ENCODE measurements at places on chromosomes 1 and 21.

GRCh38 chr1:220808345-220809186 is 21.9 kb downstream of the MTARC1 start:
- no peak for DNase-seq
- H3K36me3 ChIP-seq, result no peaks in the 10 kb centered on the region
- H3K4me3 ChIP-seq, result no peak overlapping the region

- no peak overlapping the region for H3K4me3 ChIP-seq
Measured at GRCh38 chr1:8200317-8201115, 117.4 kb upstream of the SLC45A1 start.

GRCh38 chr1:945688-946556 is 13.1 kb downstream of the NOC2L start:
- no peak overlapping the region for H3K4me3 ChIP-seq
- DNase-seq, result no peak
- no peak overlapping the region for H3K27ac ChIP-seq
- no peaks in the 10 kb centered on the region for H3K36me3 ChIP-seq
- H3K27me3 ChIP-seq, result no peaks in the 10 kb centered on the region

- H3K4me3 ChIP-seq, result 0 out of 2 replicates have a peak overlapping the region, but pooled peaks have one; percentile 10
- H3K4me1 ChIP-seq, result peaks cover 38% of the 10 kb centered on the region
- no peaks in the 10 kb centered on the region for H3K27me3 ChIP-seq
- no peaks in the 10 kb centered on the region for H3K36me3 ChIP-seq
Measured at GRCh38 chr1:211589782-211590721, 11.1 kb upstream of the SLC30A1 start.

DNA sequence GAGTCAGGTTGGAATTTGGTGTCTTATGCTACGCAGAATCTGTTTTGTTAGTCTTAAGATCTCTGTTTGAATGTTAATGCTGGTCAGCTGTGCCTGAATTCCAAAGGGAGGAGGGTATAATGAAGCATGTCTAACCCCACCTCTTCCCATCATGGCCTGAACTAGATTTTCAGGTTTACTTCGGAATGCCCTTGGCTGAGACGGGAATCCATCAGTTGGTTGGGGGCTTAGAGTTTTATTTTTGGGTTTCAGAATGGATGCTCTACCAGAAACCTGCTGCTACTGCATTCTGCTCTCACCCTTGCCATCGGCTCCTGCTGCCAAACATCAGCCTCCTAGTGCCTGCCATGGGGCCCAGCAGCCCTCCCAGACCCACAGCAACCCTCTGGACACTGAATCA is 24.1 kb upstream of the ETV3 start:
- H3K4me1 ChIP-seq, result peaks cover 6% of the 10 kb centered on the region
- no peak overlapping the region for H3K4me3 ChIP-seq
- no peaks in the 10 kb centered on the region for H3K36me3 ChIP-seq
- H3K27me3 ChIP-seq, result peaks cover 9% of the 10 kb centered on the region
- no peak for DNase-seq

DNA sequence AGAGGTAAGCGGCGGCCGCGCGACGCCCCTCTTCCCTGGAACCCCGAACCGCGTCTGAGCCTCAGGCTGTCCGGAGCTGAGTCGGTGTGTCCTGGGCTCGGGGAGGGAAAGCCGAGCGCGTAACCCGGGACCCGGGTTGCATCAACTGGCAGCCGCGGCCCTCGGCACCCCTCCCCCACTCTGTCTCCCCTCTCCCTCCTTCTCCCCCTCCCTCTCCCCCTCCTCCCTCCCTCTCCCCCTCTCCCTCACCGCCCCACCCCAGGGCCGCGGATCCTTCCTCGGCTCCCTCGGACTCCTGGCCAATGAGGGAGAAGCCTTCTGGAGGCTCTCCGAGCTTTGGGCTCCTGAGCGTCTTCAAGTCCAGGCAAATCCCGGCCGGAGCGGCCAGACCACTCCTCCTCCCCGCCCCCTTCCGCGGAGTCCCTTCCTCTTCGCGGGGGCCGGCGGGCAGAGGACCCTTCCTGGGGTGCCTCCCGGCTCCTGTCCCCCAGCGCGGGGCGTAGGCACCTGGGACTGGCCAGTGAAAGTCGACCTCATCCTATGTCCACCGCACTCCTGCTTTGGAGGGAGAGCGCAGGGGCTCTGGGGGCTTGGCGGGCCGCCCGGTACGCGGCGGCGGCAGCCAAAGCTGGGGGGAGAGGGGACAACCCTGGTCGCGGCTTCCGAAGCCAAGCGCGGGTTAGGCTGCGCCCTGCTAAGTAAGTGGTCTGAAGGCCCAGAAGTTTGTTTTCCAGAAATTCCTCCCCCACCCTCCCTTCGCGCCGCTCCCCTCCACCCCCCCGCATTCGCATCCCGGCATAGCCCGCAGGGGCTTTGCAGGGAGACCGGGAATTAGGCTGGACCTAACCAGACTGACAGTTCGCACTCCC is 850 bp downstream of the SESN2 start:
- no peaks in the 10 kb centered on the region for H3K36me3 ChIP-seq
- H3K4me3 ChIP-seq, result peak overlapping the region; percentile 92
- H3K27ac ChIP-seq, result peak overlapping the region; percentile 87
- no peaks in the 10 kb centered on the region for H3K27me3 ChIP-seq

- H3K27me3 ChIP-seq, result no peaks in the 10 kb centered on the region
- no peak for DNase-seq
- no peak overlapping the region for H3K27ac ChIP-seq
- no peak overlapping the region for H3K4me3 ChIP-seq
- no peaks in the 10 kb centered on the region for H3K4me1 ChIP-seq
Measured at GRCh38 chr21:31855180-31855579, 17.6 kb upstream of the HUNK start.

DNA sequence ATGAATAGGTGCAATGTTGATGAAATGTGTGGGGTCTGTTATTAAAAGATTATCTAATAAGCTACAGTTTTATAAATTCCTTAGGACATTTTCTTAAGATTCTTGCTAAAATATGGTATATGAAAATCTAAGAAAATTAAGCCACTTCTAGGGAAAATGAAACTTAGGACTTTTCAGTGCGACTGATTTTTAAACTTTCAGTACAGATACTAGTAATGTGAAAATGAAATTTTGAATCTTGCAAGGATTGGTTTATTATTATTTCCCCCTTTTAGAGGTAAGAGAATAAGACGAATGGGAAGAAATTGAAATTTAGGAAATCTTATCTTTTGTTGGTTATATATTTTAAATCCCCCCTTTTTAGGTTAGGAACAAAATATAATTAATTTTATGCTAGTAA is 16.4 kb downstream of the CAPZA1 start:
- no peaks in the 10 kb centered on the region for H3K27me3 ChIP-seq
- H3K4me1 ChIP-seq, result peaks cover 30% of the 10 kb centered on the region
- H3K4me3 ChIP-seq, result no peak overlapping the region
- no peak for DNase-seq

- no peak overlapping the region for H3K4me3 ChIP-seq
- H3K4me1 ChIP-seq, result no peaks in the 10 kb centered on the region
- no peaks in the 10 kb centered on the region for H3K27me3 ChIP-seq
- no peak overlapping the region for H3K27ac ChIP-seq
- H3K36me3 ChIP-seq, result no peaks in the 10 kb centered on the region
Measured at GRCh38 chr1:68521286-68521685, 24.4 kb upstream of the DEPDC1 start.

DNA sequence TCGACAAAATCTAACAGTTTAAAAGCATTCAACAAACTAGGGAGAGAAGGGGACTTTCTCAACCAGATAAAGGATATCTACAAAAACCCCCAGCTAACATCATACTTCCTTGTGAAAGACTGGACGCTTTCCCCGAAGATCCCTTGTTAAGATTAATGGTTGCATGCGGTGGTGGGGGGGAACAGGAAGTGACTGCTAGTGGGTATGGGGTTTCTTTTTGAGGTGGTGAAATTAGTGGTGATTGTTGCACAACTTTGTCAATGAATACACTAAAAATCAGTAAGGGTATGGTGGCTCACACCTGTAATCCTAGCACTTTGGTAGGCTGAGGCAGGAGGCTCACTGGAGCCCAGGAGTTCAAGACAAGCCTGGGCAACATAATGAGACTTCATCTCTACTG is 26.9 kb upstream of the EYA3 start:
- no peaks in the 10 kb centered on the region for H3K27me3 ChIP-seq
- H3K4me3 ChIP-seq, result no peak overlapping the region
- no peak for DNase-seq
- H3K4me1 ChIP-seq, result peaks cover 10% of the 10 kb centered on the region
- no peaks in the 10 kb centered on the region for H3K36me3 ChIP-seq

GRCh38 chr1:153238527-153238926 is 21.0 kb upstream of the LORICRIN start:
- H3K27ac ChIP-seq, result no peak overlapping the region
- no peak overlapping the region for H3K4me3 ChIP-seq
- H3K4me1 ChIP-seq, result no peaks in the 10 kb centered on the region
- no peak for DNase-seq

DNA sequence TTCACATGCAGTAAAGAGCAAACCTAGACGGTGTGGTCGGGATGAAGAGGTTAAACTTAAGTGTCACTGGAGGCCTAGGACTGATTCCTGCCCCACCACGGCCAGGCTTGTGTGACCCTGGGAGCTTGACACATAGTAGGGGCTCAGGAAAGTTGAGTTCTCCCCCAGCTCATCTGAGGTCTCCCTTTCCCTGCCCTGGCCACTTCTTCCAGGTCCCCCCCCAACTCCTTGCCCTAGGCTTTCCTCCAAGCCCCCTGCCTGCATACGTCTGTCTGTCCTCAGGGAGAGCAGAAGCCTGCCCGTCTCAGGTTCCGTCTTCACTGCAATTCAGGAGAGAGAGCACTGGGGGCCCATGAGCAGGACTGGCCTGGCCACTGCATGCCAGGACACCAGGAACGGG is 225.8 kb downstream of the PTPRU start:
- no peaks in the 10 kb centered on the region for H3K4me1 ChIP-seq
- H3K27ac ChIP-seq, result no peak overlapping the region
- no peak overlapping the region for H3K4me3 ChIP-seq
- no peak for DNase-seq

GRCh38 chr1:153420306-153420705 is 4.0 kb downstream of the S100A7A start:
- H3K4me1 ChIP-seq, result no peaks in the 10 kb centered on the region
- H3K36me3 ChIP-seq, result no peaks in the 10 kb centered on the region
- DNase-seq, result no peak
- H3K4me3 ChIP-seq, result no peak overlapping the region

GRCh38 chr1:191162762-191163161 is 685.1 kb upstream of the BRINP3 start:
- H3K27me3 ChIP-seq, result no peaks in the 10 kb centered on the region
- H3K4me3 ChIP-seq, result no peak overlapping the region
- no peaks in the 10 kb centered on the region for H3K4me1 ChIP-seq
- DNase-seq, result no peak
- H3K36me3 ChIP-seq, result no peaks in the 10 kb centered on the region
- H3K27ac ChIP-seq, result no peak overlapping the region

DNA sequence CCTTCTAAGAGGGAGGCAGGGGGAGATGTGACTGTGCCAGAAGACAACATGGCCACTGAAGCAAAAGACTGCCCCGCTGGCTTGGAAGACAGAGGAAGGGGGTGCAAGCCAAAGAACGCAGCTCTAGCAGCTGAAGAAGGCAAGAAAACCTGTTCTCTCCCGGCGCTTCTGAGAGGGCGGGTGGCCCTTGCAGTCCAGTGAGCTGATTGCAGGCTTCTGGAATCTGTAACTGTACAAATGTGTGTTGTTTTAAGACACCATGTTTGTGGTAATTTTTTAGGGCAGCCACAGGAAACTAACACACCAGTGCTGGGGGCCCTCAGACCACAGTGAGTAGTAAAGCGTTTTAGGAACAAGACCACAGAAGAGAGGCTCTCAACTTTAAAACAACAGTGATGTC is 47.0 kb downstream of the CD46 start:
- no peak overlapping the region for H3K27ac ChIP-seq
- no peaks in the 10 kb centered on the region for H3K27me3 ChIP-seq
- H3K4me3 ChIP-seq, result no peak overlapping the region
- H3K36me3 ChIP-seq, result peaks cover 10% of the 10 kb centered on the region
- H3K4me1 ChIP-seq, result peaks cover 14% of the 10 kb centered on the region

DNA sequence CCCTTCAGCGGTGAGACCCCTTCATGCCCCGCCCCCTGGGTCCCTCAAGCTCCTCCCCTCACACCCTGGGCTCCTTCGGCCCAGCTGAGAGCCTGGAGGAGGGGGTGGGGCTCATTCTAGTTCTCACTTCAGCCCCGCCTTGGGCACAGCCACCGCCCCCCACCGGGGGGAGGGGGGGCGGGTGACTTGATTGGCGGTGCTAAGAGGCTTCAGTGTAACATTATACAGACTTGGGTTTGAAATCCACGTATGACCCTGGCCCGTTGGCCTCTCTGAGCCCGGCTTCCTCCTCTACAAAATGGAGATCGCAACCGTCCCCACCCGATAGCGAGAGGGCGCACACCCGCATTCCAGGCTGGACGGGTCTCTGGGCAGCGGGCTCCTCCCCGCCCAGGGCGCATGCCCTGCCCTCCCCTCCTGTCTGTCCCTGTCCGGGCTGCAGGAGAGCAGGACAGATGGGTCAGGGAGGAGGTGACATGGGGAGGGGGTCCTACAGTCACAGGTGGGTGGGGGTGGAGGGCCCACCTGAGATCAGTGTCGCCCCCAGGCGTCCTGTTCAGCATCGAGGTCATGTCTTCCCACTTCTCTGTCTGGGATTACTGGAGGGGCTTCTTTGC is 5.1 kb downstream of the CLCNKB start:
- DNase-seq, result peak; percentile 55
- H3K27me3 ChIP-seq, result no peaks in the 10 kb centered on the region
- no peak overlapping the region for H3K27ac ChIP-seq

GRCh38 chr1:86517336-86517735 is 29.5 kb upstream of the CLCA4 start:
- DNase-seq, result no peak
- no peak overlapping the region for H3K4me3 ChIP-seq
- H3K27ac ChIP-seq, result no peak overlapping the region
- H3K4me1 ChIP-seq, result no peaks in the 10 kb centered on the region
- H3K36me3 ChIP-seq, result no peaks in the 10 kb centered on the region

- H3K36me3 ChIP-seq, result no peaks in the 10 kb centered on the region
- H3K4me1 ChIP-seq, result no peaks in the 10 kb centered on the region
- H3K27ac ChIP-seq, result no peak overlapping the region
- H3K4me3 ChIP-seq, result no peak overlapping the region
Measured at GRCh38 chr1:229107304-229107815, 163.6 kb upstream of the RAB4A start.

- H3K27ac ChIP-seq, result peak overlapping the region; percentile 94
- H3K4me1 ChIP-seq, result peaks cover 41% of the 10 kb centered on the region
- peak overlapping the region; percentile 55 for H3K4me3 ChIP-seq
Measured at GRCh38 chr1:209884665-209885117, 53.3 kb upstream of the SYT14 start.

- H3K36me3 ChIP-seq, result no peaks in the 10 kb centered on the region
- no peaks in the 10 kb centered on the region for H3K27me3 ChIP-seq
- DNase-seq, result no peak
- peaks cover 8% of the 10 kb centered on the region for H3K4me1 ChIP-seq
Measured at GRCh38 chr1:180909005-180909414, 3.7 kb upstream of the KIAA1614 start.

All from GM23248 (cell line).